ENCODE measurements at places on chromosomes 16 and 17.

DNA sequence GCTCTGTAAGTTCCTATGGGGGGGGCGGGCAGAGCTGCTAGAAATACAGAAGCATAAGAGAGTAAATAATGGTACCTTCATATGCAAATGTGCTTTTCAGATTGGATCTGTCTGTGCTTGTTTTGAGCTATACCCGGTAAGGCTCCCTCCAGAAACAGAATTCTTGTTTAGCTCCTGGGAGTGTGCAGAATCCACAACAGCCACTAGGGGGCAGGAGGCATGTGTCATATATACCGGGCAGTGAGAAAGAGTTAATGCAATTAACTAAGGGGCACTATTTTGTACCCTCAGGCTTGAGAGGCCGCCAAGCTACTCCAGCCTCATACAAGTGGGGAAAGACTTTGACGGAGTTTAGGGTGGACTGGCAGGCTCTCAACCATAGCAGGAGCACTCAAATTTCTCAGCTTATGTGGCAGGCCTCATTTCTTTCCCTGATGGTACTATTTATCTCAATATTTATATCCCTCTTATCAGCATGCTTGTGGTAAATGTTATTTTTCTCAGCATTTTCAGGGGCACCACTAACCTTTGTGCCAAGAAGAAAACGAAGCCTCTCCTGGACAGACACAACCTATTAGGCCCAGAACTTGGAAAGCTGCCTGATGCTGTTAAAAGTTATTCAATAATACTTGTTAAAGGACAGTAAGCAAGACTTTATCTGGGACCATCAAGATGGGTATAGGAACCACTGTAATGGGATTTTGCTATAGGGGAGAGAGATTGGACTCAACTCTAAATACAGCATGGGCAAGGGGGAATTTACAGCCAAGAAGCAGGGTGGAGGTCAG, 10.7 kb upstream of the CENPV start:
- DNase-seq = peak; percentile 46

DNA sequence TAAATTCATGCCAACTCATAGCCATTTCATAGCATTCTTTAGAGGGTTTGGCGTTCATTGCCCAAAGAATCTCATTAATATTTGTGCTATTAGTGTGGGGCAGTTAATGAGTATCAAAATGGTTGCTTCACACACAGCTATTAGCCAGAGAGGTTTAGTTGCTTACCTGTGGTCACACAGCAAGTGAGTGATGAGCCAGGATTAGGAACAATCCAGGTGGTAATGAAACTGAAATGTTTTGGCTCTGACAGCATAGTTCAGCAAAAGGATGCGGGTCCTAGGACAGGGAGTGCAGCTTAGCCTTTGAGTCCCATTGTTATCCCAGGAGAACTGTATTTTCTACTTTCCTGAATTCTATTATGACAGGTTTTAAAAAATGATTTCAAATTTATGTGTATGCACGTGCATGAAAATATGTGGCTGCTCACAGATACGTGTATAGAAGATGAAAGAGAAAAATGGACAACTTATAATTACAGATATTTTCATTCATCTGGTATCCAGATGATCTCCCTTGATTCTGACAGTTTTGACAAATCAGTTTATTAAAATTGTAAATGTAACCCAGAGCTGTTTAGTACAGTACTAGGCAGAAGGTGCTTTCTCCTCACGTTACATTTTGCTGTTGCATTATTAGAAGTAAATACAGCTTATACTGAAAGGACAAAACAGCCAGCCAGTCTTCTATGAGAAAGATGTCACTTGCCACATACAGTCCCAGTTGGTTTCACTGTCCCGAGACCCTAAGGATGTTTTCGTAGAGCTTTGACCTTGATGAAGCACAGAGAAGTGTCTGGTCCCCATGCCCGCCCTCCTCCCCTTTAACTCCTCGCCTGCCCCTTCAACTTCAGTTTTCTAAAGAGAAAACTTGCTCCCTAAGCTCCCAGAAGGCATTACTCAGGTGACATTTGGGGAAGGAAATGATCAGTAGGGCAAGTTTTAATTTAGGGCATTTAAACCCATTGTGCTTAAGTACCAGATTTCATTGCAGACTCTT, 99.8 kb upstream of the TBX2 start:
- DNase-seq = no peak

- no peak for DNase-seq
Measured at GRCh38 chr16:60279061-60279665, 1545.0 kb upstream of the GOT2 start.

DNA sequence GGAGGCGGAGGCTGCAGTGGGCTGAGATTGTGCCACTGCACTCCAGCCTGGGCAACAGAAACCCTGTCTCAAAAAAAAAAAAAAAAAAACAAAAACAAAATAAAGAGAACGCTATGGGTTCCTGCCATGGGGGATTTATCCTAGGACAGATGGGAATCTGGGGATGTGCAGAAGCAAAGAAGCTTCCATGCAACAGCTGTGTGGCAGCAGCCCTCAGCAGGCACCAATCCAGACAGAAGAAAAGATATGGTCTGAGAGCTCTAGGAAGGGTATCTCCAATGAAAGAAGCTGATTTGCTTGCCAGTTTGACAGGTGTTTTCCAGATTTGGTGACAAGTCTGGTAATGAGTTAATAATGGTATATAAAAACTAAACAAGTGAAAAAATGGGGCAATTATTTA, 11.6 kb downstream of the MYO19 start:
- no peak for DNase-seq

DNA sequence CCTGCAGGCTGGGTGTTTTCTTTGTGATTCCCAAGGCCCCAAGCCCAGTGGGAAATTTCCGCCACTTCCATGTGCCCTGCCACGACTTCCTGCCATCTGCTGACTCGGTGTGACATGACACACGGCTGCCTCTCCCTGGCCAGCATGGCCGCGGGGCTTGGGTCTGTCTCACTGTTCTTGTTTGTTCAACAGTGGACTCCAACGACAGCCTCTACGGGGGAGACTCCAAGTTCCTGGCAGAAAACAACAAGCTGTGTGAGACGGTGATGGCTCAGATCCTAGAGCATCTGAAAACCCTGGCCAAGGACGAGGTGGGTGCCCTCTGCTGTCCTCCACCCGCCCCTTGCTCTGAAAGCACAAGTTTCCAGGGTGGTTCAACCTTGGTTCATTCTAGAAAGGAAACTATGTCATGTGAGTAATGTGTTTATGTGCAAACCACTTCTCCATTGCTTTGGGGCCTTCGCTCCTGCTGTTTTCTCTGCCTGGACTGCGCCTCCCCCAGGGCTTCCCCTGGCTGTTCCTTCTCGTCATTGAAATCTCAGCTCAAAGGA, 26.8 kb downstream of the KNOP1 start:
- no peak for DNase-seq

GRCh38 chr16:57564571-57565270, 22.3 kb downstream of the ADGRG5 start:
- DNase-seq = no peak

DNA sequence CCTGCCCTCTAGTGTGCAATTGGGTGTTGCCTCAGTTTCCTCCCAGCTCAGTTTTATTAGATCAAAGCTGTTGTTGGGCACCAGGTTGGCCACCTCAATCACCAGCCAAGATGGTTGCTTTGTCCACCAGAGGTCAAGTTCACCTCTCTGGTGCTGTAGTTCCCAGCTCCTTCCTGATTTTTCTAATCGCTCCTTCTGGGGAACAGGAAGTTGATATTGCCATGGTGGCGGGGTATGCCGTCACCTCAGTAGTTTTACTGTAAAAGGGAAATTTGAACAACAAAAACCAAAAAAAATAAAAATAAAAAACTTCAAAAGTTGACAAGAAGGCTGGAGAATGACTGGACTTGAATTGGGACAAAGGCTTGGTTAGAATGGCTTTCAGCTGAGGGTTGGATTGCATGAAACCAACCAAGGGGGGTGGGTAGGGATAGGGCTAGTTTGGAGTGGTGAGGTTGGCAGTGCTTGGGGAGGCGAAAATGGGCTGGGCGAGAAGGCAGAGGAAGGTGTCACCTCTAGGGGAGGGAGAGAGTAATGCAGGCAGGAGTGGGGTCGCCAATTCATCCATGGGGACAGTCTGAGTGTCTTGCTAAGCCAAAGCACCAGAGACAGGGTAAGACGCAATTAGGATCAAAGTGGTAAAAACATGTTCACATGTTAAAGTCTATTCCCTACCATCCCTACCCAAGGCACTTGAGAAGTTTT, 6.2 kb downstream of the EFNB3 start:
- no peak for DNase-seq
